ENCODE measurements at places on chromosomes 2 and 18.

- DNase-seq: no peak
Observed at GRCh38 chr2:161136696-161137324, 23.4 kb upstream of the TANK start.

DNA sequence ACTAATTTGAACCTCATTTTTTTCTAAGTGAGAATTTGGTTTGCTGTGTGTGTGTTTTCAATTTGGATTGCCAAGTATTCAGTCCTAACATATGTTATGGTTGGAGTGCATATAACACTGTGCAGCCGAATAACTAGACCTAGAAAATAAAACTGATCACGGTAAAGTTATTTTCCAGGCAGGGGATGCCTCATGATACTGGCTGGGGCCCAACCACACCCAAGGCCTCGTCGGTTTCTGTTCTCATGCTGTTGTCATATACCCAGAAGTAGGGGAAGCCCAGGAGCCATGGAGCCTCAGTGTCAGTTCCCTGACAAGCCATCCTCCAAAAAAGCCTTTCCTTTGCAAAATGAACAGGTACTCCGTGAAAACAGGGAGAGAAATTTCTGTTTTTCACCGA is 160.2 kb downstream of the GBX2 start:
- DNase-seq: no peak

DNA sequence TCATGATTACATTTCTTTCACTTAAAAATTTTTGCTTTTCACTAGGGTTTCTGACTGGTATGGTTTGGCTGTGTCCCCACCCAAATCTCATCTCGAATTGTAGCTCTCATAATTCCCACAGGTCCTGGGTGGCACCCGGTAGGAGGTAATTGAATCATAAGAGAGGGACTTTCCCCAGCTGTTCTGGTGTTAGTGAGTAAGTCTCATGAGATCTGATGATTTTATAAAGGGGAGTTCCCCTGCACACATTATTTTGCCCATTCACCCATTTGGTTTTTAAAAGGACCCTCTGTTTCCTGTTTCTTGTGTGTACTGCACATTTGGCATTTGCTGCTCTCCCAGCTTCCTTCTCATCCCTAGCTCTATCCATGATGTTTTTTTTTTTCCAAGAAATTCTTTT is 27.8 kb upstream of the NETO1 start:
- DNase-seq: no peak

DNA sequence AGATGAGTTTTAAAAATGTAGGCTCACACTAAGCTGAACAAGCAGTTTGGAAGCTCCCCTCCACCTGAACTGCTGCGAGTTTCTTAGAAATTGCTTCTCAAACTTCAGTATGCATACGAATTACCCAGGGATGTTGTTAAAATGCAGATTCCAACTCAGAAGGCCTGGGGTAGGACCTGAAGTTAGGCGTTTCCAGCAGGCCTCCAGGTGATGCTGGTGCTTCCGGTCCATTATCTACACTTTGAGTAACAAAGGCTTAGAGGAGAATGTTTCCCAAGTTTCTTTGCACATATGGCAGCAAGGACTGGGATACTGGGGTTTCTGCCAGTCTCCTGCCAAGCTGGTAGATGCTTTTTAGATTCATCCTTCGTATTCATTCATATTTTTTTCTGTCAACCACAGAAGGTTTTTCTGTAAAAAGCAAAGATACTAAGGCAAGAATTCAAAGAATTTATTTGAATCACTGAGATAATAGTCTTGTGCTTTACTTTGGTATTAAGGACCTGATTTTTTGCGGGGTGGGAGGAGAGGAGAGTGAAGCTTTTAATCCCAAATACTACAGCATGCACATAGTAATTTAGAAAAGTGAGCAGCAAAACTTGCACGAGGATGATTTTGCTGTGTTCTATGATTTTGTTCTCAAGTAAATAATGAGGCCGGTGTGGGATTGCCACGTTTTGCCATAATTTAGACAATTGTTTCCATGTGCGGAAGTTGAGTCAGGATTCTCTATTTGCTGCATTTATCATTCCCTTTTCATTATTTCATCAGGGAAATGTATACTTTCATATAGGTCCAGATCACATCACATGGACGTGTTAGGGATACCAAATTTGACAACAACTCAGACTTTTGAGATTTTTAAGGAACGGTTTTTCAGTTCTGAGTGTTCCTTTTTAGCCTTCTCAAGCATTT is 137.6 kb upstream of the SPATS2L start:
- DNase-seq: no peak
